ENCODE measurements at places on chromosomes 7 and 10. TPM values are rescaled to one million over a fixed set of nuclear protein-coding genes. Genes with fewer than 3 reads are reported as not detected.

Gene HMX2
- total RNA-seq, result not detected

Gene FFAR4
- not detected for total RNA-seq

Gene LBX1
- not detected for total RNA-seq

Gene SPDYE11
- not detected for total RNA-seq

Gene EPO
- total RNA-seq, result 0.22 TPM

Gene CYP26C1
- total RNA-seq, result 0.17 TPM

- no peak for DNase-seq
Observed at GRCh38 chr10:96740141-96740540, 19.8 kb upstream of the PIK3AP1 start.

GRCh38 chr10:100709146-100710082, 36.0 kb upstream of the PAX2 start:
- DNase-seq, result no peak

DNA sequence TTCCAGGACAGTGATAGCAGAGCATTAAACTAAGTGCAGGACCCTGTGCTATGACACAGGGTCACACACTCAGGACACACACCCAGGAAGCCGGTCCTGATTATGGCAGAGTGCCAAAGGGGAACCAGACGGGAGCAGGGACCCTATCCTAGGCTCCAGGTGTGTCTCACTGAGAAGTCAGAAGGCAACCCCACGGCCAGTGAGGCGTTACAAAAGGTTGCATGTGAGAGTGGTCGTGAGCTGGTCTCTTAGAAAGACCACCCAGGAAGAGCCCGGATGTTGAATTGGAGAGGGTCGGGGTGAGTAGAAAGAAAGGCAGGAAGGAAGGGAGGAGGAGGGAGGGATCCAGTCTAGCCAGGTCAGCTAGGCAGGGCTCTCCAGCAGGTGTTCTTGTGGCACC, 31.0 kb downstream of the FRMPD2 start:
- DNase-seq, result no peak

DNA sequence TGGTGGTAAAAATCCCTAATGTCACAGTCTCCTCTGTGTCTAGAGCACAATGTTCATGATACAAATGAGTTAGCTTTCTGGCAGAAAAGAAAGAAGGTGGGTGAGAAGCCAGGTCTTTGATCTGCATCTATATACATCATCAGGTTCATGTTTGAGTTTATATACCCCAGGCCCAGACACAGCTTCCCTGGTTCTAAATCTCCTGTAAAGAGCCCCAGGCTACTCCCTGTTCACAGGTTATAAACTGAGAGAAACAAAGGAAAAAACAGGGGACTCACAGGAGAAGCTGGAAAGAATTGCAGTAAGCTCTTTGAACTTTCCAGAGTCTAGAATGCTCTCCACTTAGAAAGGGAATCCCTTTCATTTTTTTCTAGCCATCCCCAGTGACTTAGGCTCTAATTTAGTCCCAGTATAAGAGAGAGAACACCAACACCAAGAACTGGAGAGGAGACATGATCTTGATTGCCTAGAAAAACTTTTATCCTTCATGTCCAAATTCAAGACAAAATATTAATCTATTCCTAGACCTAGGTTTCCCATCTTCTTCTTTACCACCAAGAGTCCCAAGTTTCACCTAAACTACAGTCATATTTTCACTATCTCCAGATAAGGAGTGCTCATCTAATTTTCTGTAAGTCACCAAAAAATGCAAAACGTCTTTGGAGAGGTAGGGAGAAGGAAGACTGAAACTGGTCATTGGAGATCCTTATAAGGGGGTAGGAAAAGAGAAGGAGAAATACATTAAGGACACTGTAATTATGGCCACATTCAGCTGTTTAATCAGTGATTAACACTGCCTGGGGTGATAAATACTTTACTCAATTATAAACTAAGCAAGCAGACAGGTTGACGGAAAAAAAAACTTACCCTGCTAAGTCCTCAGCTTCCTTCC, 469 bp downstream of the MSS51 start:
- no peak for DNase-seq
